ENCODE measurements at places on chromosomes 3 and 15.

- no peak for DNase-seq
Observed at GRCh38 chr15:85624291-85624801, 170.4 kb downstream of the KLHL25 start.

- DNase-seq, result no peak
Observed at GRCh38 chr3:42130329-42131070, 39.3 kb downstream of the TRAK1 start.

DNA sequence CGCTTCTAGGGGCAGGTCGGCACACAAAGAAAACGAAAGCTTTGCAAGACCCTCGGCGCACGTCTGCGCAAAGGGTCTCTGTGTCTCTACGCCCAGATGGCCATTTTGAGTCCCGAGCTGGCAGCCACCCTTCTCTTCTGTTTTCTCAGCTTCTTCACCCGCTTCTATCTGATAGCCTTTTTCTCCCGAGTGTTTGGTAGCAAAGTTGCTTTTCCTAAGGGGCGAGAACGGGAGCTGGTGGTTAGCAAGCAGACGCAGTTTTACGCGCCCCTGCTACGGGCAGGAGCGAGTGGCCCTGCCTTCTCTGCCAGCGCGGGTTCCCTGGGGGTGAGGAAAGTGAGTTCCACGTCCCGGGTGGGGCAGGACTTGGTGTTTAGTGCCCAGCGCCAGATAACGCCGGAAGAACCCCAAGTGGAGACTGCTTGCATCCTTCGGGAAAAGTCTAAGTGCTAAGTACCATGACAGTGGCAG lies 2.9 kb upstream of the MKRN2 start:
- no peak for DNase-seq

GRCh38 chr3:103057003-103057402 lies 622.2 kb downstream of the ZPLD1 start:
- no peak for DNase-seq

DNA sequence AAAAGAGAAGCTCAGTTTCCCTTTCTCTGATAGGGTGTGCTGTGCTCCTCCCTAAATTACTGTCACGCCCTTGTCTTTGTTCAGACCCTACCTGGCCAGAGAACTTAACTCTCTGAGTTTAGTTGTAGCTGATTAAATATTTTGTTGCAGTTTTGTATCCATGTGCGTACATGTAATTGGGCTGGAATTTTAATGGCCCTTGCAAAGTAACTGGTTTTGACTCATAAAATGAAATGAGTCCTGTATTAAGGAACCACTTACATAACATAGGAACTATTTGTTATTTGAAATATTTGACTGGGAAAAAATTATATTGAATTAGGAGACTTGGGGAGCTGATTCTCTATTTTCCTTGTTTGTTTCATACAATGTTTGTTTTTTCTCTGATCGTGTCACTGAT lies 80.2 kb downstream of the LRRK1 start:
- DNase-seq, result no peak

DNA sequence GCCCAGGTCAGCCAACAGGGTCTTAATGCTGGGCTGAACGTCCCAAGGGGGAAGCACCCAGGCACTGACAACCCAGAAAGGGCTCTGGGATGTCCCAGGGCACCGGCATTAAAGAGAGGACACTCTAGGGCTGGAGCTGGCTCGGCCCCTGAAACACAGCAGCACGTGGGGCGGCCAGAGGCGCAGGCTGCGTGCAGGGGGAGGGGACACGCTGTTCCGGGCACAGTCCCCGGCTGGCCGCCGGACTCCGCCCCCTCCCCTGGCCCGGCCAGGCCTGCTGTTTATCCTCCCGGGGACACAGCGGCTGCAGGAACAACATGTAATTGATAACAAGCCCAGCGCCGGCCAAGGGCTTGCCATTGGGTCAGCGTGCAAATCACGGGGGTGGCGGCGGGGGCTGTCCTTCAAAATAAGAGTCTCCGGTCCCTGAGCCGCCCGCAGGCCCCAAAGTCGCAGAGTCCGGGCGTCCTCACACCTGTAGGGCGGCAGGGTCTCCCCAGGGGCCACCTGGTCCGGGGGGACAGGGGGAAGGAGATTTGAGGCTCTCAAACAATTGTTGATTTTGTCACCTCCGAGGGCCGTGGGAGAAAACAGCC lies 1.3 kb downstream of the KLF15 start:
- DNase-seq, result no peak

- no peak for DNase-seq
Observed at GRCh38 chr15:64746356-64746755, 29.0 kb downstream of the RBPMS2 start.

DNA sequence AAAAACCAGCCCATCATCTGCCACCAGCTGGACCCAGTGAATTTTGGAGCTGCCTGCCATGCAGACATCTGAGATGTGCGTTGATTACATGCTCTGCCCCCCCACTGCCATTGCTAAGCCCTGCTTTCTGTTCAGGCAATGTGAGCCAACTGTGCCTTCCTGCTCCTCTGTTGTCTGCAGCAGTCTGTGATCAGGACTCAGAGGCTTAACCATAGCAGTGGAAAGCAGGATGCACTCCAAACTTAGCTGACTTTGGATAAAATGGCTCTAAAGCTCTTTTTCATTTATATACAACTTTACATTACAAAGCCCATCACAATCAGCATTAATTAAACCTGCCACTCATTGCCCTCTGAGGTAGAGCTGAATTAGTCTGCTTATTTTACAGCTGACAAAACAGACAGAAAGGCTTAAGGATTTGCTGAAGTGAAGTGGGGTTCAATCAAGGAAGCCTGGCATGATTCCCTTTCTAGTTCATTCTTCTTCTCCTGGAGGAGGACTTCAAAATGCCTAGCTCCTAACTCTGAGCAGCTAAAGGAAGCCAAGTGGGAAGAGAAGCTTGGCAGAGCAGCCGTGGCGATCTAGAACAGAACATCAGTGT lies 15.7 kb upstream of the RPS27L start:
- no peak for DNase-seq

DNA sequence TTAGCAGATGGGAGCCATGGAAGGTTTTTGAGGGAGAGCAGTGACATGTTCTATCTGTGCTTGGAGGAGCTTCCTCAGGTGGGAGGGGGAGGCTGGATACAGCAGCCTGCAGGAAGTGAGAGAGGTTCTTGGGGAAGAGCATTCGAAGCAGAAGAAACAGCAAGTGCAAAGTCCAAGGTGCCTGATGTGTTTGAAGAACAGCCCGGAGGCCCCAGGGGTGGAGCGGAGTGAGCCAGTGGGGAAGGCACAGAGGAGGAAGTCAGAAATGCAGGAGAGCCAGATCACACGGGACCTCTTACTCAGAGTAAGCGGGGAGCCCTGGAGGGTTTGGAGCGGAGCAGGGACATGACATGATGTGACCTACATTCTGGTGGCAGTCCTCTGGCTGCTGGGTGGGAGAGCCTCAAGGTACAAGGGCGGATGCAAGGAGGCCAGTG lies 10.8 kb downstream of the ITGA11 start:
- DNase-seq, result no peak

Measured in CD4-positive, CD25-positive, alpha-beta regulatory T cell (primary cell).